ENCODE measurements at places on chromosomes 1 and 21.
A peak's percentile ranks its signal among the peaks of the same experiment; 100 is the strongest.

DNA sequence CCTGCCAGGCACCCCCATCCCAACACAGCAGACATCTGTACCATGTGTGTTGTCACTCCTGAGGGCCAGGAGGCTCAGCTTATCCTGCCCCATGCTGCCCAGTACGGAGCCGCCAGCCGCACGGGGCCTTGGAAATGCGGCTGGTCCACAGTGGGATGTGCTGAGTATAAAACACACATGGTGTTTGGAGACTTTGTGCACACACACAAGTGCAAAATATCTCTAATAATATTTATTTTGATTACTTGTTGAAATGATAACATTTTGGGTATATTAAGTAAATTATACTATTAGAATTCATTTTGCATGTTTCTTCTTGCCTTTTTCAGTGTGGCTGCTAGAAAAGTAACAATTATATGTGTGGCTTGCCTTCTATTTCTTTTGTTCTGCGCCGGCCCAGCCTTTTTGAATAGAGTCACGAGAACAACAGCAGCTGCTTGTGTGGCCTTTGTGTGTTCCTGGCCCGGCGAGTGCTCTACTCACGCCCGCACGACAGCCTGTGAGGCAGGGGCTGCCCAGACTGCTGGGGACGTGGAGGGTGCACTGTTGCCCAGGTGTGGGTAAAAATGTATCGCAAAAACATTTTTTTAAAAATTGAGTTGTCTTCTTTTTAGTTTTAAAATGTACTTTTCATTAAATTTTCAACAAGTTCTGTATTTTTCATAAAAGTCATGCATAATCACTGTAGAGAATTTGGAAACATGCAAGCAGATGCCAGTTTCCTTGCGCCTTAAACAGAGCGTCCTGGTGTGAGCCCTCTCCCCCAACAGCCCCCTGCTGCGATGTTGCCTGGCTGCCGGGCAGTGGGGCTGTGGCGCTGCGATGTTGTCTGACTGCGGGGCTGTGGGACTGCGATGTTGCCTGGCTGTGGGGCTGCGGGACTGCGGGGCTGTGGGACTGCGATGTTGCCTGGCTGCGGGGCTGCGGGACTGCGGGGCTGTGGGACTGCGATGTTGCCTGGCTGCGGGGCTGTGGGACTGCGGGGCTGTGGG, 35.5 kb downstream of the COQ8A start:
- no peak for DNase-seq

- no peak for DNase-seq
Measured at GRCh38 chr1:18328803-18329202, 151.9 kb upstream of the KLHDC7A start.

- no peak for DNase-seq
Measured at GRCh38 chr1:183757061-183757460, 47.9 kb upstream of the RGL1 start.

GRCh38 chr1:184162281-184162680, 110.8 kb downstream of the TSEN15 start:
- no peak for DNase-seq

GRCh38 chr1:17719874-17720273, 35.3 kb upstream of the ACTL8 start:
- DNase-seq = no peak

- no peak for DNase-seq
Measured at GRCh38 chr1:204194771-204195170, 1.5 kb downstream of the KISS1 start.

DNA sequence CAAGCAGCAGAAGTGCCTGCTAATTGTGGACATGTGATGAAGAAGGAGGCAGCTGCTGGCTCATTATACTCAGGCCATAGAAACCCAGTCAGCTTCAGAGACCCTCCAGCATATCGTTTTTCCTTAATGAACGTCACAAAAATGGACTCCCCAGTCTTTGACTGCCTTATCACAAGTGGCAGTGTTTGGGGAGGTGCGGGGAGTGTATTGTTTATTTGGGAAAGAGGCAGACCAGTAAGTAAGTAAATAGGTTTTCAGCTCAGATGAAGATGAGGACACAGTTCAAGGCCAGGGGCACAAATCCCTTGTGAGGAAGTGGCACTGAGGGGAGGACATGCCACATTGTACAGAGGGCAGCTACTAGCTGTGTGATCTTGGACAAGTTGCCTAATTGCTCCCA, 43.5 kb upstream of the NRDC start:
- no peak for DNase-seq

DNA sequence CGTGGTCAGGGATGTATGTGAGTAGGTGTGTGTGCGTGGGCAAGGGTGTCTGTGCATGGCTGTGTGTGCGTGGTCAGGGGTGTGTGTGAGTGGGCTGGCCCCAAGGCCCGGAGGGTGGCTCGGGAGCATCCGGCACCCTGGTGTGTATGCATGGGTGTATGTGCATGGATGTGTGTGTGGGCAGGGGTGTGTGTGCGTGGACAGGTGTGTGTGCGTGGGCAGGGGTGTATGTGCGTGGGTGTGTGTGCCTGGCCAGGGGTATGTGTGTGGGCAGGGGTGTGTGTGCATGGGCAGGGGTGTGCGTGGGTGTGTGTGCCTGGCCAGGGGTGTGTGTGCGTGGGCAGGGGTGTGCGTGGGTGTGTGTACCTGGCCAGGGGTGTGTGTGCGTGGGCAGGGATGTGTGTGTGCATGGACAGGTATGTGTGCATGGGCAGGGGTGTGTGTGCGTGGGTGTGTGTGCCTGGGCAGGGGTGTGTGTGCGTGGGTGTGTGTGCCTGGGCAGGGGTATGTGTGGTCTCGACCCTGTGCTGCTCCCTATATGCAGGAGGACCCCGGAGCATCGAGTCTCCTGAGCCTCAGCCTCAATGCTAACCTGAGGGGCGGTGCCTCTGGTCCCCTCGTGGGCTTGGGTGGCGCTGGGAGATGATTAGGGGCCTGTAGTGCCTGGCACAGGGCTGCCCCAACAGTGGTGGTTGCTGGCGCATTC, 16.3 kb downstream of the ARHGEF16 start:
- no peak for DNase-seq

GRCh38 chr1:50593515-50593914, 170.3 kb upstream of the DMRTA2 start:
- no peak for DNase-seq

DNA sequence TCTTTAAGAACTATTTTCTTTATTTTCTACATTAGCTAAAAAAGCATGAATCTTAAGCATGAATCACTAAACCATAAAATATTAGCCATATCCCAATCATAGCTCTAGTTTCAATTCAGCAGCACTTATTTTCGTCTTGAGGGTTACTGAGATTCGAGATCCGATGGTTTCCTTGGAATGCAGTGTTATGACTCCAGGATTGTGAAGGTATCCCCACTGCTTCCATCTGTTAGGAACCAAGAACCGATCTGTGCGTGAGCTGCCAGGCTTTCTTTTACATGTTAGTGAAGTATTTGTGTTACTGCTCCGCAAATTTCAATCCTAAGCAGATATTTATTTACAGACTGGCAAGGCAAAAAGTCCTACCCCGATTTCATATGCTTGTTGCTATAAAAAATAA, 18.8 kb downstream of the TNFRSF9 start:
- no peak for DNase-seq

DNA sequence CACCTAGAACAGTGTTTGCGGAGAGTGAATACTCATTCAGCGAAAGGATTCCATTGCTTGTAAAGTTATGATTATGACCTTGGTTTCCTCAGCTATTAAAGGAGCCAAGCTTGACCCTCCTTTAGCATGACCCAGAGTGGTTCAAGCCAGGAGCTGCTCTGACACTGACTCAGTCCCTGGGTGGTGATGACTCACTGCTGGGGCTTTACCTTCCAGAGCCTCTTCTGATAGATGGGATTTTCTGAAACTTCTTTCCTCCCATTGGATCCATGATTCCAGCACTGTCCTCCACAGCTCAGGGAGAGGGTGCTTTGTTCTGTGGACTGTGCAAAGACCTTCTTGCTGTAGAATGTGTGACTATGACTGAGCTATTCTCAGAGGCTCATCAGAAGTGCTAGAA, 77.4 kb downstream of the S1PR1 start:
- DNase-seq = no peak

GRCh38 chr1:67874501-67875111, 41.3 kb upstream of the GNG12 start:
- no peak for DNase-seq

- no peak for DNase-seq
Measured at GRCh38 chr1:205371871-205372660, 15.3 kb upstream of the KLHDC8A start.

DNA sequence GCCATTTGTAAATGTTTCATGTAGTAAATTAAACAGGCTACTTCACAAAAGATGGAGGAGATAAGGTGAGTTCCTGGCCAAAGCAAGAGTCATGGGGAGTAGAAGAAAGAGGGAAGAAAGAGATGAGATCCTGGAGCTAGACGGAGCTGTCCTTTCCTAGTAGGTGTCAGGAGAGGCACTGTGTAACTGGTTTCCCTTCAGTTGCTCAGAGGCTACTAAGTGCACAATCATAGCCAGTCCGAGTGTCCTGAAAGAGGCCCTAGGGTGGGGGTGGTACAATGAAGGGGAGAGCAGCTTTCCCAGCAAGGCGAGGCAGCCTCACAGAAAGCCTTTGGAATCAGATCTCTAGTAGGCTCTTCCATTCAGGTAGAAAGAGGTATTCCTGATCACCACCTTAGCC, 390.9 kb downstream of the KCNH1 start:
- DNase-seq = no peak

- no peak for DNase-seq
Measured at GRCh38 chr1:151935154-151935553, 25.8 kb upstream of the THEM4 start.

DNA sequence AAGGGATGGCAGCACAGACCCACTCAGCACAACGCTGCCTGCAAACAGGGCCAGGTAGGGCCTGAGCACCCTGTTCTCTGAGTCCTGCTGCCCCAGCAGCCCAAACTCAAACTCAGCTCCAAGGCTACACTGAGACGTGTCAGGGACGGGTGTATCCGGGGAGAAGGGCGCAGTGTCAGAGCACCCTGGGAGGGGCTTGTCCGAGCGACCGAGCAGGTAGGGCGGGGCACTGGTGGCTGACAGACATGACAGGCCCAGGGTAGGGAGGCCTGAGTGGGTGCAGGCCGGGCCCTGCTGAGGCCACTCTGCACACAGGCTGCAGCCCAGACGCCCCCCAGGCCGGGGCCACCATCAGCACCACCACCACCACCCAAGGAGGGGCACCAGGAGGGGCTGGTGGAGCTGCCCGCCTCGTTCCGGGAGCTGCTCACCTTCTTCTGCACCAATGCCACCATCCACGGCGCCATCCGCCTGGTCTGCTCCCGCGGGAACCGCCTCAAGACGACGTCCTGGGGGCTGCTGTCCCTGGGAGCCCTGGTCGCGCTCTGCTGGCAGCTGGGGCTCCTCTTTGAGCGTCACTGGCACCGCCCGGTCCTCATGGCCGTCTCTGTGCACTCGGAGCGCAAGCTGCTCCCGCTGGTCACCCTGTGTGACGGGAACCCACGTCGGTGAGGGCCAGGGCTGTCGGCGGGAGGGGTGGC, 5.5 kb downstream of the SCNN1D start:
- no peak for DNase-seq

DNA sequence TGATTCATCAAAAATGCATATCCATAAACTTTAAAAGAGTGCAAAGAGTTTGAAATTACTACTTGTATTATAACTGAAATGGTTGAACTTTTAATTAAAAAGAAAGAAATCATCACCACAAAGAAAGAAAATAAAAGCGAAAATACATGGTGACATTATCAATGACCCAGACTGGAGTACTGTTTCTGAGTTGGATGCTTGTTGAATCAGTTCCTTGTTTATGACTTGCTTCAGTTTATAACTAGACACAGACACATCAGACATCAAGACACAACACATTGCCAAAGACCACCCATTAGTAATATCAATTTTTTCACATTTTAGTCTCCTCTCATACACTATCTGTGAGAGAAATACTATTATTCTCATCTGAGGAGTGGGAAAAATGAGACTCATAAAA, 293.0 kb downstream of the MRPL39 start:
- DNase-seq = no peak

- DNase-seq = no peak
Measured at GRCh38 chr21:41478319-41479177, 29.4 kb downstream of the TMPRSS2 start.

- DNase-seq = no peak
Measured at GRCh38 chr1:164263540-164263939, 295.4 kb upstream of the PBX1 start.

DNA sequence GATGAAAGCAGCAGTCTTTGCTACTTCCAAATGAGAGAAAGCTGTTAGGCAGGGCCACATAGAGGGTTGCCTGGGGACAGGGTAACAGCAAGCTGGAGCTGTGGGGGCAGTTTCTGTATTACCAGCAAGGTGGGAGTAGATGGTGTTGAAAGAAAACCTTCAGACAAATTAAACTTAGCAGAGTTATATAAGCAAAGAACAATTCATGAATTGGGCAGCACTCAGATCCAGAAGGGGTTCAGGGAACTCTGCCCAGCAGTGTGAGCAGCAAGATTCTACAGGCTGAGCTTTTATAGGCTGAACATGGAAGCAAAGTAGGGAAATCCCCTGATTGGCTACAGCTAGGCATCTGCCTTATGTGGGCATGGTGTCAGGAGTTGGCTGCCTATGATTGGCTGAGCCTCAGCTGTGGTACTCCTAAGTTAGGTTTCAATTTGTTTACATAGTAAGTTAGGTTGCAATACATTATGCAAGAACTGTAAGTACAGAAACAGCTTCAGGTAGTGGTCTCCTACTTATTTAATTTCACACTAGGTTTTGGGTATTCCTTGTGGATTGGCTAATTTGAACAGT, 64.1 kb upstream of the TMPRSS2 start:
- DNase-seq = no peak

DNA sequence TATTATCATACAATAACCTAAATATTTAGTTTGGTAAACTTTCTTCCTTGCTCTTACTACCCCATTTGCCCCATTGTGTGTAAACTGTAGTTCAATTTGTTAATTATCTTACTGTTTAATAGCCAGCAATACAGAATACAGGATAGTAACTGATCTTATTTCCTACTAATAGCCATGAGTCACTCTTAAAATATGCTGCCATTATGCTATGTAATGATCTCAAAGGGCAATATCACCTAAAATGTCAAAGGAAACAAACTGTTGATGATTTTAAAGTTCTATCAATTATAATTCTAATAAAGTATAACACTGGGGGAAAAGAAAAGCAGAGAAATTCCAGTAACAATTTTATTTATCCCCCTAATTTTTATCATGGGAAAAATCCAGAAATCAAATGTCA, 4.3 kb downstream of the SLC30A1 start:
- DNase-seq = no peak

GRCh38 chr1:32159189-32159588, 20.3 kb upstream of the TXLNA start:
- no peak for DNase-seq

- no peak for DNase-seq
Measured at GRCh38 chr1:168907053-168907452, 178.0 kb upstream of the DPT start.

DNA sequence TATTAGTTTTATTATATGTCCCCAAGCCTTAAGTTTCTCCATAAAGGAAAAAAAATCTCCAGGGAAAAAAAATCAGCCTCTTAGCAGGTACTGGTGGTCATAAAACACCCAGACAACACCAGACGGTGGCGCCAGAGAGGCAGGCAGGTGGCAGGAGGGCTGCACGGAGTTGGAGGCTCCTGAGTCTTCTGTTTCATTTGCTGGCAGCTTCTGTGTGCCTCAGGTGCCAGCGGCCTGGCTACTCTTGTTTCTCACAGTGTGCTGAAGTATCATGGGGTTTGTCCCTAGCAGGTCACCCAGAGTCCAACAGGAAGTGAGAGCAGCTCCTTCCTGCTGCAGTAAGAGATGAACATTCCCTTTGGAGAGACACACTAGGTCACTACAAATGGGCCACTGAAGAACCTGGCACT, 123.3 kb upstream of the GADD45A start:
- DNase-seq = peak; percentile 85

Measured in SHP77 (cell line).